ENCODE measurements at places on chromosomes 3 and 15. TPM values are rescaled to one million over a fixed set of nuclear protein-coding genes. Genes with fewer than 3 reads are reported as not detected.

The TGM4 gene
- total RNA-seq = not detected

The PCCB gene
- 81.4 TPM for total RNA-seq

The GOLGA6L4 gene
- 1.5 TPM for total RNA-seq

The MAP1A gene
- total RNA-seq = 70.4 TPM

The CYP8B1 gene
- not detected for total RNA-seq

The SRGAP3 gene
- 10.0 TPM for total RNA-seq

The ARPC4 gene
- 174 TPM for total RNA-seq

The TMEM266 gene
- total RNA-seq = 0.26 TPM

The GHSR gene
- total RNA-seq = not detected

The COL6A5 gene
- total RNA-seq = under 0.01 TPM

The SH2D7 gene
- total RNA-seq = not detected

The RASGRF1 gene
- total RNA-seq = not detected

The PLD1 gene
- total RNA-seq = 8.2 TPM

The MYLK gene
- 740 TPM for total RNA-seq

The KCNH8 gene
- under 0.01 TPM for total RNA-seq

The ST3GAL6 gene
- total RNA-seq = 2.6 TPM

The ALG1L2 gene
- total RNA-seq = 0.50 TPM

The GHRL gene
- total RNA-seq = not detected

The PROS1 gene
- total RNA-seq = 48.8 TPM

The KNG1 gene
- not detected for total RNA-seq

The ASB14 gene
- not detected for total RNA-seq

The FEZF2 gene
- total RNA-seq = not detected

All from fibroblast of lung (primary cell).